KBM-7 (cell line): ENCODE measurements at places on chromosomes 6 and 20.
A peak's percentile ranks its signal among the peaks of the same experiment; 100 is the strongest.

DNA sequence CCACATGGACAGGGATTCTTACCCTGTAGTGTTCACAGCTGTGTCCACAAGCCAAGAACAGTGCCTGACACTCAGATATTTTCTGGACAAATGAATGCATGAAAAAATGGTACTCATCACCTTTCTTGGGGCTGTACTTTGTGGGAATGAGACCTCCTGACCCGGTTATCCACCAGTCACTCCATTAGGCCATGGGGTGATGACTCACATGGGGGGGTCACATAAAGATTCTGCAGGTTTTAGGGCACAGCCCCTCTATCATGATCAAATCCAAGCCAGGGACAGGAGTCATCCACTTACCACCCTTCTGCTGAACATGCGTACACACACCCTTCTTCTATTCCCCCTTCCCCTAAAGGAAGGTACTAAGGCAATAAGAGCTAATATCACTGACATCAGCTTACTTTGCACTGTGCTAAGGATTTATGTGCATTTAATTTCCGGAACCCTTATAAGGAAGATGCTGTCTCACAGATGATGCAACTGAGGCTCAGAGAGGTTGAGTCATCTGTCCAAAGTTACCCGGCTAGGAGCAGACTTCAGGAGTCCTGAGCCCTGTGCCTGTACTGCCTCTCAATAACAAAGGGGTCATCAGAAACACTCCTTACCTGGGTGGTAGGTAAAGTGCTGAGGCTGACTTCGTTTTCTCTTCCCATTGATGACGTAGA, 107.8 kb downstream of the NFATC2 start:
- no peak for DNase-seq

GRCh38 chr6:11748591-11749210, 29.9 kb downstream of the ADTRP start:
- no peak for DNase-seq

DNA sequence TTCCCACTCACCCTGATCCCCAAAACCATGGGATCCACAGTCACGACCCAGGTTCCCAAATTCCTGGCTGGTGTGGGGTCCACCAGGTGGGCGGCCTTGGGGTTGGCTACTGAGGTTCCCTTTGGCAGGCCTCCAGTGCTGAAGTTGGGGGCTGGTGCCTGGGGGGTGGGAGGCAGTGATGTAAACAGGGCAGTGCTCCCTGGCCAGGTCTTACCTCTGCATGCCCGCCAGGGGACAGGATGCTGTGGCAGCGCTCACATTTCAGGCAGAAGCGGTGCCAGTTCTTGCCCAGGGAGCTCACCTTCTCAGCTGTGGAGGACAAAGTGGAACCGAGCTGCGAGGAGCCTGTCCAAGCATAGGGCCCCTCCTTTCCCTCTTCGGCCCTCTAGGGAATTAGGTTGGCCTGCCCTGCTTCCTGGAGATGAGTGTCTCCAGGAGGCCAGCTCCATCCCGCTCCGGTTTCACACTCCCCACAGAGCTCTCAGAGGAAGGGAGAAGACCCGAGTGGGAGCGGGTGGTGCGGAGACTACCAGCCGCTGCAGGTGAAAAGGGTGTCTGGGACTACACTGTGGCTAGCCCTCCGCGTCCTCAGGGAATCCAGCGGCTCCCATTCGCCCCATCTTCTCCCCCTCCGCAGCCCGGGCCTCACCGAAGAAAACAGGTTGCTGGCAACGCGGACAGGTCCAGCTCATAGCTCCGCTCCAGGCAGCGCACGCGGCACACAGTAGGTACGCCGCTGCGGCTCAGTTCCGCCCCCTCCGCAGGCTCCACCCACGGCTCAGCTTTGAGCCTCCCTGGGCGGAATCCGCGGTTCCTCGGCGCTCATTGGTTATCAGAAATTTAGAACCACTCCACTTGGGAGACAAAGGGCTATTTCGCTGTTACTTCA, at the start of gene CRIP3:
Gene CRIP3 (minus strand): TSS at position 726 of the 889 bp plus-strand sequence. CDS start 34 bp downstream, at position 692.
- no peak for DNase-seq

- no peak for DNase-seq
These were observed 282.7 kb upstream of the CITED2 start for GRCh38 chr6:139657119-139657518.

- DNase-seq: peak; percentile 32
These were observed 246.5 kb downstream of the ERMARD start for GRCh38 chr6:169997930-169998218.

GRCh38 chr6:36345681-36346466, 9.2 kb upstream of the BNIP5 start:
- no peak for DNase-seq

- no peak for DNase-seq
These were observed 3.2 kb downstream of the SESN1 start for GRCh38 chr6:109091314-109092024.

GRCh38 chr6:145906144-145906543, 58.0 kb downstream of the SHPRH start:
- DNase-seq: no peak

DNA sequence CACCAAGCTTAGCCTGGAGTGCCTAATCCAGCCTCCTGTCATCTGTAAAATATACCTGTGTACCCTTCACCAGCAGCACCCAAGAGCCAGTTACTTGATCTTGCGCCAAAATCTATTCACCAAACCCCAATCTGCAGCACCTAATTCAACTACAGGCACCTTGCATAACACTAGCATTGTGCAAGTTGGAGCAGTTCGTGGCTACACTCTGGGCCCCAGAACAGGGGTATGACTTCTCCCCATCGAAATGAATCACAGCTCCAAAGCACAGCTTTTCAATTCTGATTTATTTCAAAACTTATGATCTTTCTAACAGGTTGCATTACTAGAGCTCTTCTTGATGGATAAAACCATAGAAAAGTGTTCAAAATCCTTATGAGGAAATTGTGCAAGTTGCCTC, 100.4 kb upstream of the TCF21 start:
- no peak for DNase-seq

DNA sequence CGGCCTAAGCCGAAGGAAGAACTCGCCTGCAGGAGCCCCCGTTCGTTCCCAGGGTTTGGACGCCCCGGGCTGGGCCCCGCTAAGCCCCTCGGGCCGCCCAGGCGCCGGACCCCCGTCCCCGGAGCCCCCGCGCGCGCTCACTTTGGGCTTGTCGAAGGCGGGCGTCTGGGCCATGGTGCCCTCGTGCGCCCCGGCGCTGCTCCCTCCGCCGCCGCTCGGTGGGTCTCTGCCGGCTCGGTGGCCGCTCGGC, 140 bp downstream of the ADA start:
- no peak for DNase-seq

GRCh38 chr6:124968401-124968800, 6.2 kb downstream of the RNF217 start:
- DNase-seq: no peak

DNA sequence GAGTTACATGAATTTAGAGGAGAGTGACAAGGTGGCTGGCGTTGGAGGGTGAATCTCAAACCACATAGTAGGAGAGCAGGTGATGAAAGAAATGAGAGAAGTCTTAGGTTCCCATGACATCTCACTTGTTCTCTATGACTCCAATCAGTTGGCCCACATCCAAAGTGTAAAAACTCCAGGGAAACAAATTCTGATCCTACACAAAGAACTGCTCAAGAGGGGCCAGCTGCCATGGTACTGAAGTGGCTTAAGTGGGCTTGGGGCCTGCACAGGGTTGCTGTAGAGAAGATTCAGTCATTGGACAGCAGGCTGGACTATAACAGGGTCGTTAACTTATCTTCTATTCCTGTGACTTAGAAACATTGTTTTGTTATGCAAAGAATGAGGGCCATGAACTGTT, 7.6 kb upstream of the ADGRF4 start:
- no peak for DNase-seq

GRCh38 chr6:88238901-88239300, 72.8 kb upstream of the CNR1 start:
- DNase-seq: no peak

DNA sequence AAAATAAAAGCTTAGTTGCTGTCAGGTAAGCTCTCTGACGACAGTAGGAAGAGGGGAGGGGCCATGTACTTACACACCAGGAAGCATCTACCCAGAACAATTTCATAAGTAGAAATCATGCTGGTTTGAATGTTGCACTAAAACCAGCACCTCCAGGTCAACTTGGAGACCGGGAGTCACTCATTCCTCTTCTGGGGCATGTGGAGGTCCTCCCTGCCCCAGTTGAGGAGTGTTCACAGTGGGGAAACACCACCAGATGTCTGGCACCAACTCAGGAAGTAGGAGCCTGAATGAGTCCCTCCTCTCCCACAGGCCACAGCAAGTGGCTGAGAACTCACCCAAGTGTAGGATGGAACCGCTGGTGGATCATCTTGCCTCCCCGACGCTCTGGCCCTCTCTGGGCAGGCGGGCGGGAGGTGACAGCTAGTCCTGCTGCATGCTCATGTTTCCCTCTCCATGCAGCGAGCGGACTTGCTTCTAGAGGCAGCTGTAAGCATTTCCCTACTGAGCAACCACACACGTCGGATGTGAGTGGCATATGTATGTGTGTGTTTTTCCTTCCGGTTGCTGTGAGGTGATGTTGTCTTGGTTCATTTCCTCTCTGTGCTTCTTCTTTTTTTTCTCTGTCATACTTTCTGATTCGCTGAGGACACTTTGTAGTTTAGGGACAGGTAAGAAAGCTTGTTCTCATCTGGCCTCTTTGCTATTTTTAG, 149.5 kb upstream of the NEDD9 start:
- DNase-seq: peak; percentile 93

DNA sequence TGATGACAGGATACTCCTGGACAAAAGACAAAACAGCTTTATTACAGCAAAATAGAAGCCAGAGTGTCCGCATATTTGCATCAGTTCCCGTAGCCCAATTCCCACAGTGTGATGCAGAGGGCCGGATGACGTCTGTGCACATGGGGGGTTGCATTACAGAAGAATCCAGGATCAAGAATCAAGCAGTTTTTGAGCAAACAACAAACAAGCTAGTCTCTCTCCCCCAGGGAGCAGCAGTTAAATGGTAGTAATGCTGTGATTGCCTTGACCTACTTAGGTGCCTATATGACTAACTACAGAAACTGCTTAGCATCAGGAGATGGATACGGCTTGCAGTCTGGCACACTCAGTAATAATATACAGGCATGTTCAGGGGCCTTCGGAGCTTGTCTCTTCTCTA, 3.2 kb upstream of the SDHAF4 start:
- DNase-seq: no peak

DNA sequence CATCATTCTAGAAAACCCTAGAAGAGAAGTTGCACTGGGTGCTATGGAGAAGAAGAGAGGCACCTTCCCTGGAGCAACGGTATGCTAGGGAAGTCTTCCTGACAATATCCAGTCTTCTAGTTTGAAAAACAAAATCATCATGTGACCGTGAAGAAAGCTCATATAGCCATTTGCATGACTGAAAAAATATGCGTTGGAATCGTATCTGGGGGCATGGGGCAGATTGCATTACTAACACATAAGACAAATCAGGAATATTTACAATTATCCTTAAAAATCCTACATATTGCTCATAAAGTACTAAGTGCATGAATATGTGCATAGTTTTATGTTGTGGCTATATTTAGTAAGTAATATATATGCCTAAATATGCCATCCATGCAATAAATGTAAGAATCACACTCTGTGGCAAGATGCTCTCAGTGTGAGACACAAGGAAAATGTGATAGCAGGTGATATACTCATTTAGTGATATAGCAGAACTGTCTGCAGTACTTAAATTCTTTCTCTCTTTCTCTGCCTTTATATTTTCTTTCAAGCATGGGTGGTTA, 26.8 kb downstream of the HTR1E start:
- DNase-seq: no peak

- no peak for DNase-seq
These were observed 48.8 kb downstream of the KIZ start for GRCh38 chr20:21174516-21175239.

GRCh38 chr6:43780941-43781928, 11.2 kb downstream of the VEGFA start:
- DNase-seq: no peak

GRCh38 chr6:84492241-84493165, 265.1 kb upstream of the CEP162 start:
- no peak for DNase-seq

GRCh38 chr6:11197175-11197536, 35.3 kb downstream of the NEDD9 start:
- no peak for DNase-seq

GRCh38 chr20:60035-60918, 27.2 kb upstream of the DEFB125 start:
- DNase-seq: no peak

- no peak for DNase-seq
These were observed 591 bp upstream of the DCBLD1 start for GRCh38 chr6:117481926-117482239.

DNA sequence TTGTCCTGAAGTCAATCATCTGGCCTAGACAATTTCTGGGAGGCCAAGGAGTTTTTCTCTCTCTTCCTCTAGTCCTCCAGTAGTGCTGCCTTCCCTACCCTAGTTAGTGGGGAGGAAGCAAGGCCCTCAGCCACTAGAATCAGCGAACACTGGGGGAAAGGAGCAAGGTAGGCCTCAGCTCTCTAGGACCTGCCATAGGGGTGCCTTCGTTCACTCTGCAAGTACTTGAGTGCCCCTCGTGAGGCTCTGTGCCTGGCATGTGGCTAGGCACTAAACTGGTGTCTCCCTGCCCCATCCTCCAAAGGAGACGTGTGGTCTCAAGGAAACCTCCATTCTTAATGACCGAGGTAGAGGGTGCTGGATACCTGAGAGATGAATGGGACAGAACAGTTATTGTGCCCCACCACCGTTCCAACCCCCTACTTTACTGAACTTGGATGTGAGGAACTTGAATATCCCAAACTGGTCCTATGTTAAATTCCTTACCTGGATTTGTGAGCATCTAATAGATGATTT, 1.1 kb downstream of the DEF6 start:
- DNase-seq: no peak

- DNase-seq: no peak
These were observed 81.2 kb downstream of the THBS2 start for GRCh38 chr6:169172456-169172855.

GRCh38 chr6:18415671-18416340, 28.7 kb downstream of the RNF144B start:
- DNase-seq: no peak

- DNase-seq: no peak
These were observed 117.2 kb upstream of the ESR1 start for GRCh38 chr6:151690303-151690702.

GRCh38 chr6:41451039-41451438, 95.1 kb upstream of the FOXP4 start:
- no peak for DNase-seq

- no peak for DNase-seq
These were observed 381.9 kb downstream of the THBS2 start for GRCh38 chr6:168871642-168872315.

DNA sequence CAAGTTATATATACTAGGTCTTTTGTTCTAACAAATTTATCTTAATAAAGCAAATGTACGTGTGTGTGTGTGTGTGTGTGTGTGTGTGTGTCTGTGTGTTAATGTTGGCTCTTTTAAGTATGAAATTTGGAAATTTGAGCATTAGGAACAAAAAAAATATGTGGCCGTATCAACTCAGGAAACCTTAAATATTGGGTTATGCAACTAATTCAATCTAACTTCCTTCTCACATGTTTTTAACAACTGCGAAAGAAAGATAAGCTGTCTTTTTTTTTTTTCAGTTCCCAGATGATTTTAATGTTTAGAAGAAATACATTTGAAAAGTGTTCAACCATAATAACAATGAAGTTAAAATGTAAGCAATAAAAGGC, 616.4 kb upstream of the ARID1B start:
- DNase-seq: no peak

- no peak for DNase-seq
These were observed 1071.4 kb upstream of the ADGRB3 start for GRCh38 chr6:67563671-67564070.

GRCh38 chr6:27031302-27031701, 216.2 kb upstream of the PRSS16 start:
- no peak for DNase-seq

- peak; percentile 80 for DNase-seq
These were observed 29.4 kb downstream of the PNLDC1 start for GRCh38 chr6:159829526-159829925.

- DNase-seq: no peak
These were observed 20.5 kb upstream of the IP6K3 start for GRCh38 chr6:33766921-33767907.
